ENCODE measurements at places on chromosomes 4 and X. TPM values are rescaled to one million over a fixed set of nuclear protein-coding genes. Genes with fewer than 3 reads are reported as not detected.

PCDH18 gene
- 382 TPM for total RNA-seq

AKAP14 gene
- total RNA-seq: not detected

GAGE12J gene
- not detected for total RNA-seq

NLGN3 gene
- total RNA-seq: 2.3 TPM

NPY2R gene
- not detected for total RNA-seq

OTC gene
- total RNA-seq: not detected
